ENCODE measurements at places on chromosomes 12 and 14.

GRCh38 chr14:87615822-87616679 is 376.9 kb downstream of the GALC start:
- peak; percentile 0 for DNase-seq

DNA sequence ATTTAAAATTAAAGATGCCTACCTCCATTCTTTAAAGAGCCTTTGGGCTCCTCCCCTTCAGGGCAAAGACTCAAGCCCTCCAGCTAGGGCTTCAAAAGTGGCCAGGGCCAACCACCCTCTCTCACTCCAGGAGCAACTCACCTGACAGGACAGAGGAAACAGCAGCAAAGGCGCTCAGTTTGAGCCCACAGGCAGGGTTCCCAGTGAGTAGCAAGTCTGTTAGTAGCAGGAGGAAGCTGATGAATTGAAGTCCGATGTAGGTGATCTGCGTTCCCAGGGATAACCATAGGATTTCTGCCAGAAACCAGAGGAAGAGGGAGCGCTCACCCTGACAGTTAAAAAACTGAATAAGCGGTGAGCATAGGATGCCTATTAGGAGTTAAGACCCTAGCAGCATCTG is 15.7 kb downstream of the GSG1 start:
- DNase-seq, result no peak

DNA sequence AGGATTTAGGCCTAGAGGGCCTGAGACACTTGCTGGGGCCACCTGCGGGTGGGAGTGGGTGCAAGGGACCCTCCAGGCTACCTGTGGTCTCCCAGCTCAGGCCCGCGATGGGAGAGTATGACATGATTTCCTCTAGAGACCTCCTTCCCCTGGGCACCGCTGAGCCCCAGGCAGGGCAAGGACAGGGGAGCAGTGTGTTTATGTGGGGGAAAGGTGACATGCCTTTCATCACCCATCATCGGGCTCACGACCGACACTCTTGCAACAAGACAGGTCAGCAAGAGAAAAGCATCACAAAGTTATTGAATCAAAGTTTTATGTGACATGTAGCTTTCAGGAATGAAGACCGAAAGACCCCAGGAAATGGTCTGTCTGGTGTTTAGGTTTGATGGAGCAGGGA is 19.9 kb downstream of the SH2B3 start:
- DNase-seq, result no peak

- no peak for DNase-seq
These were observed 244.5 kb upstream of the PRICKLE1 start for GRCh38 chr12:42834062-42834461.

GRCh38 chr12:27554421-27555186 is 30.6 kb downstream of the PPFIBP1 start:
- no peak for DNase-seq

GRCh38 chr12:62215506-62215905 is 44.7 kb upstream of the USP15 start:
- DNase-seq, result no peak

GRCh38 chr14:39005044-39005880 is 97.8 kb downstream of the SEC23A start:
- no peak for DNase-seq

DNA sequence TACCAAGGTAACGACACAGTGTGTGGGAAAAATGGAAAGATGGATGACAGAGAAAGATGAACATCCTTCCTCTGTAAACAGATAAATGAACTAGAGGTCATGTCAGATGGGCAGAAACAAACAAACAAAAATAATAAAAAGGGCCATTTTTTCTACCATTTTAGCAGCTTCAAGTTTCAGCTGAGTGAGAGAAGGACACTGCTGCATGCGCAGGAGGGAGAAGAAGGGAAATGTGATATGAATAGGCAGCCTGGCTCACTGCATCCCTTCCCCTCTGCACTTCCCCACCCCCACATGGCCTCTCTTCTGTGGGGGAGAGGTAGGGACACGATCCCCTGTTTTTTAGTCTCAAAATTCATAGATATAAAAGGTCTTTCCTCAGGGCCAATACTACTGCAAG is 492.0 kb downstream of the NELL2 start:
- no peak for DNase-seq

DNA sequence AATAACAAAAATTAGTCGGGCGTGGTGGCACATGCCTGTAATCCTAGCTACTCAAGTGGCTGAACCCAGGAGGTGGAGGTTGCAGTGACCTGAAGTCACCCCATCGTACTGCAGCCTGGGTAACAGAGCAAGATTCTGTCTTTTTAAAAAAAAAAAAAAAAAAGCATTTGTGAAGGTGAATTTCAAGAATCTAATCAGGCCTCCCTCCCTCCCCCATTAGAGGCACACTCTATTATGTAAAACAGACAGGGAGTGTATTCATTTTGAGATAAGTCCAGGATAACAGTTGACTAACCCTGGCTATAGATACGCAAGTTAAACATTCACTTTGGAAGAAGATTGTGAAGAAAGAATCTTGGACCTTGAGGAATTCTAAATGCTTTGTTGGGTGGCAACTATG is 2.9 kb downstream of the RESF1 start:
- DNase-seq, result no peak

GRCh38 chr12:51329742-51330141 is 5.8 kb upstream of the BIN2 start:
- DNase-seq, result no peak

DNA sequence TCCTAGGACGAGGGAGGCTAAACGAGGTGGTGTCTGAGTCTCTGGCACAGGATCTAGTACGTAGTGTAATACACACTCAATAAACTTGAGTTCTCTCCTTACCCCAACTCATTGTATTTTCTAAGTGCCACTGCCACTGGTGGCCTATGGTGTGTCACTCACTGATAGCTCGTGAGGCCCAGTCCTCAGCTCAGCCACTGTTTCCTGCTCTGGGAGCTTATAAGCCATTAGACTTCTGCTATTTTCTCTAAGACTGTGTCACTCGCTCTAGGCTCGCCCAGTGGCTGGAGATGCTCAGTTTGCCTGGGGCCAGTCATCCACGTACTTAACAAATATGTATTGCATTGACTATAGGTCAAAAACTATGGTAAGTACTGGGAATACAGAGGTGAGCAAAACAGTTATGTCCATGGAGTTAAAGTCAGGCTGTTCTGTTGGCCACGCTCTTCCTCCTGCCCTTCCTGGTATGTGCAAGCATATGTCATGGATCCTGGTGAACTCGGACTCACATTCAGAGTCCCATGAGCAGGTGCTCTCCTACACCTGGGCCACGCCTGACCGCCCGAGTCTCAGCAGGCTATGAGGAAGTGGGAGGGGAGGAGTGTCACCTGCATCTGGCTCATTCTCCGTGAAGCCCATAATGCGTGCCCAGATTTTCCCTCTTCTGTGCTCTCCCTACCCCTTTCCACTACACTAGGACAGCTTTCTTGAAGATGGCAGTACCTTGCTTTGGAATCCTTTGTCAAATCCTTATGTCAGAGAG is 41.6 kb downstream of the DEGS2 start:
- no peak for DNase-seq

- DNase-seq, result no peak
These were observed 290.8 kb upstream of the NOVA1 start for GRCh38 chr14:26888592-26888991.

DNA sequence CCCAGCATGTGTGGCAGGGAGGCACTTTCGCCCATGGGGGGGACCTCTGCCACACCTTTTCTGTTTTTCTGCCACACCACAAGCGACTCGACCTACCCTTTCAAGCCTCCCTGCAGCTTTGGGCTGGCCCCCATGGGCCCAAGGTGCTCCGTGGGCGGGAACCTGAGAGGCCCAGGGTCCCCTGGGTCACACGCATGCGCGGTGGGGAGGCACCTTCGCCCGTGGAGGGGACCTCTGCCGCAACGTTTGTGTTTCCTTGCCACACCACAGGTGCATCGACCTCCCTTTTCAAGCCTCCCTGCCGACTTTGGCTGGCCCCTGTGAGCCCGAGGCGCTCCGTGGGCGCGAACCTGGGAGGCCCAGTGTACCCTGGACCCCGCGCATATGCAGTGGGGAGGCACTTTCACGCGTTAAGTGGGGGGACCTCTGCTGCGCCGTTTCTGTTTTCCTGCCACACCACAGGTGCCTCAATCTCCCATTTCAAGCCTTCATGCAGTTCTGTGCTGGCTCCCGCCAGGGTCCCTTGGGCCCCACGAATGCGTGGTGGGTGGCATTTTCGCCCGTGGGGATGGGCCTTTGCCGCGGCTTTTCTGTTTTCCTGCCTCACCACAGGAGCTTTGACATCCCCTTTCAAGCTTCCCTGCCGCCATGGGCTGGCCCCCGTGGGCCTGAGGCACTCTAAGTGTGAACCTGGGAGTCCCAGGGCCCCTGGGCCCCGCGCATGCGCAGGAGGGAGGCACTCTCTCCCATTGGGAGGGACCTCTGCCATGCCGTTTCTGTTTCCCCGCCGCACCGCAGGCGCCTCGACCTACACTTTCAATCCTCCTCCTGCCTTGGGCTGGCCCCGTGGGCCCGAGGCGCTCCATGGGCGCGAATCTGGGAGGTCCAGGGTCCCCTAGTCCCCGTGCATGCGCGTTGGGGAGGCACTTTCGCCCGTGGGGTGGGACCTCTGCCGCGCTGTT is 332.2 kb downstream of the ALG10 start:
- DNase-seq, result no peak

GRCh38 chr14:53924753-53925152 is 31.9 kb downstream of the BMP4 start:
- no peak for DNase-seq

DNA sequence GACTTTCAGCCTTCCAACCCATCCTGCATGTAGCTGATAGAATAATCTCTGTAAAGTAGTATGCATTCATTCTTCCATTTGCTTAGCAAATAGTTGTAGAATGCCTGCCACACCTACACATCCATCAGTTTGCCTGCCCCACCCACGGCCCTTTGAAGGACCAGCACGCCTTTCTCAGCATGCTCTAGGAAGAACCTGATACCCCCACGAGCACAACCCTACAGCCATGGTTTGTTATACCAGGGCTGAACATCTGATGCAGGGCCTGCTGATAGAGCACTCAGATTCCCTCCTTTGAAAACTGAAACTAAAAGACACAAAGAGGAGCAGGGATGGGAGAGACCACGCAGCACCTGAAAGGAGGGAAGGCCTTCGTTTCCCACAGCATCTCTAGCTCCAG is 205.1 kb downstream of the ANO2 start:
- no peak for DNase-seq

- DNase-seq, result no peak
These were observed 751.1 kb downstream of the TMEM121 start for GRCh38 chr14:106277503-106277902.

DNA sequence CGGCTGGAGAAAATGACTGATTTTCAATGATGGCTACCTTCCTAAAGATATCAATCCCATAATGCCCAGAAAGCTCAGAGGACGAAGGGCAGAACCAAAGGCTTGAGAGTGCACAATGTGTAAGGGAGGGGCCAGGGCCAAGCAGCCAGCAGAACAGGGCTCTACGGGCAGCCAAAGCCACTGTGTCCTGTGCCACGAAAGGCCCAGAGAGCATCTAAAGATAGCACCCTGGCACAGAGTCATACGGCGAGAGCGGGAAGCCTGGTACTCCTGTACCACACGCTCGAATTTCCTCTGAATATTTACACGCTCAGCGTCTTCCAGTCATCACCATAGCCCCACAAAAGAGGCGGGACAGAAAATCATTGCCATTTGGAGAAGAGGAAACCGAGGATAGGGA is 39.5 kb downstream of the PRMT8 start:
- no peak for DNase-seq

- no peak for DNase-seq
These were observed 9.1 kb downstream of the PPP2R3C start for GRCh38 chr14:35112641-35113040.

- no peak for DNase-seq
These were observed 86.8 kb downstream of the PDE3A start for GRCh38 chr12:20455001-20455706.

GRCh38 chr12:19435831-19436497 is 3.3 kb upstream of the AEBP2 start:
- no peak for DNase-seq

GRCh38 chr12:28905220-28905955 is 243.7 kb upstream of the FAR2 start:
- no peak for DNase-seq

Measured in stimulated activated CD8-positive, alpha-beta memory T cell treated with anti-CD3 and anti-CD28 coated beads, Interleukin-7, amount 100 ng/mL, for 4 hours (primary cell).